ENCODE measurements at places on chromosomes 7 and 10.

DNA sequence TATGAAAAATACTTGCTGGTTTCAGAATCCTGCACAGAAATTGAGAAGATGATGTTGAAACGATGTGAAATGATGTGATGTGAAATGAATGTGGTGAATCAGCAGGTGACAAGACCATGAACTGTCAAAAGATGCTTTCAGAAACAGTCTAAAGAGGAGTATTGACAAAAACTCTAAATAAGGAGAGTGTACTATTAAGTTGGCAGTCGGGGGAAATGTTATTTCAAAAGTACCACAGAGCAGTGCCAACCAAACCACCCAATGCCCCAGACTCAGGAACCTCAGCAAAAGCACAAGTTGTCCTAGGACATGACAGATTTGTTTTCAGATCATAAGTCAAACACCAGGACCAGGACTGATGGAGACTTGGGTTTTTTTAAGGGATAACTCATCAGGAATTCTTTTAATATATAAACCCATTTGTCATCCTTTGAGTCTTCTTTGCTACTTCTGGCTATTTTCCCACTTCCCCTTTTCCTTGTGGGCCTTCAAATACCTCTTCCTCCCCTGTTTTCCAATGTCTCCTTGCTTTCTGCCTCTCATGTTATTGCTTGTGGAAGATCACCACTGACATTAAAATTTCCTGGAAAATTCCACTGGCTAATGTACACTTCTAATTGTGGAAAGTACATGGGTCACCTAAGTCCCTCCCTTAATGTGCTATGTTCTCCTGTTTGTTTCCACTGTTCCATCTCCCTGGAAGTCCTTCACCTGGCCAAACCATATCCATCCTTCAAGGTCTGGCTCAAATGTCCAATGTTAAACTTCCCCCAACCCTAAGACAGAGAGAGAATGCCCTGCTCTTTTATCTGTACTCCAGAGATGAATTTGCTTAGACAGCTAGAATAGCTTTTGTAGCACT lies 10.2 kb upstream of the PPP1R3C start:
- no peak for DNase-seq

GRCh38 chr7:138853448-138853847 lies 55.5 kb upstream of the ATP6V0A4 start:
- DNase-seq: no peak

- DNase-seq: peak; percentile 43
Observed at GRCh38 chr7:47576031-47576865, 5.7 kb downstream of the TNS3 start.

DNA sequence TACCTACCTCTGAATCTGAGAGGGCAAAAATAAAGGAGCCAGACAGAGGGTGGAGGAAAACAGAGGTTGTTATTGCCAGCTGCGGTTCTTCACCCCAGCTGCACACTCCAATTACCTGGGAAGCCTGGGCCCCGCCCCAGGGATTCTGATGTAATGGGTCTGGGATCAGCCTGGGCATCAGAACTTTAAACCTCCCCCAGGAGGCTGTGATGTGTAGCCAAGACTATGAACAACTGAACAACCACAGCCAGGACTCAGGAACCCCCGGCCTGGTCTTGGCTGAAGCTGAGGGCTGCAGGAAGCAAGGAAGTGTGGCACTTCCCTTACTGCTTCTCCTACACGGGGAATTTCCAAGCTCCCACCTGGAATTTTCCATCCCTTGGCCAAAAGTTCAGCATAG lies 89.3 kb downstream of the HIP1 start:
- peak; percentile 94 for DNase-seq

- DNase-seq: peak; percentile 47
Observed at GRCh38 chr10:13915710-13916109, 328.9 kb downstream of the PRPF18 start.

GRCh38 chr7:17930546-17930945 lies 9.7 kb downstream of the SNX13 start:
- DNase-seq: no peak

DNA sequence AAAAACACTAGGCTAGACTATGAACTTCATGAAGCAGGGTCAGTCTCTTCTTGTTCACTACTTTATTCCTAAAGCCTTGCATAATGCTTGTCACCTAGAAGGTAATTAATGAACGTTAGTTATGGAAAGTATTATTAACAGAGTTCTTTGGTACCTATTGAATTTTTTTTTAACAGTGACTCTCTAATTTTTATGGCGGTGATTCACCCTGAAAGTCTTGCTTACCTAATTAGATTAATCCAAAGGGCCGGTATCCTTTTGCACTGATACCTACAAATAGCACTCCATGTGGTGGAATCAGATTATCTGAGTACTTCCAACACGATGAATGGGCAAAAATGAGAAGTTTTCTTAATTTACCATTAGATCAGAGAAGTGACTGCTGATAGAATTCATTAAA lies 31.7 kb downstream of the STAM start:
- DNase-seq: no peak

GRCh38 chr7:27154369-27154768 lies 2.0 kb upstream of the HOXA3 start:
- DNase-seq: no peak

DNA sequence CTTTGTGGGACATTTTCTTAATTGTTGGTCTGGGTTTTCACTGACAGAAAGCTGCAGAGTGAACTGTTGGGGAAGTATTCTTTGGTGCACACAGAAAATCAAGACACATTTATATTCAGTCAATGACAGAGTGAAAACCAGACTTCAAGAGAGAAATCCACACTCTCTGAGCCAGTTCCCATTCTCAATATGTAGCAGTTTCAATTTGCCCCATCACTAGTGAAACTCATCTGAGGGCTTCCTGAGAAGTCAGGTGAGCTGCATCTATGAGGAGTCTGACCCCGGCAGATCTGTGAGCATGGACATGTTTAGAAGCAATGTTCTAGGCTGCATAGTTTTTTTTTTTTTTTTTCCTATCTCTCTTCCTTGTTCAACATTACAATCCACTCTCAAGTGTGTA lies 163.7 kb upstream of the AHR start:
- no peak for DNase-seq

DNA sequence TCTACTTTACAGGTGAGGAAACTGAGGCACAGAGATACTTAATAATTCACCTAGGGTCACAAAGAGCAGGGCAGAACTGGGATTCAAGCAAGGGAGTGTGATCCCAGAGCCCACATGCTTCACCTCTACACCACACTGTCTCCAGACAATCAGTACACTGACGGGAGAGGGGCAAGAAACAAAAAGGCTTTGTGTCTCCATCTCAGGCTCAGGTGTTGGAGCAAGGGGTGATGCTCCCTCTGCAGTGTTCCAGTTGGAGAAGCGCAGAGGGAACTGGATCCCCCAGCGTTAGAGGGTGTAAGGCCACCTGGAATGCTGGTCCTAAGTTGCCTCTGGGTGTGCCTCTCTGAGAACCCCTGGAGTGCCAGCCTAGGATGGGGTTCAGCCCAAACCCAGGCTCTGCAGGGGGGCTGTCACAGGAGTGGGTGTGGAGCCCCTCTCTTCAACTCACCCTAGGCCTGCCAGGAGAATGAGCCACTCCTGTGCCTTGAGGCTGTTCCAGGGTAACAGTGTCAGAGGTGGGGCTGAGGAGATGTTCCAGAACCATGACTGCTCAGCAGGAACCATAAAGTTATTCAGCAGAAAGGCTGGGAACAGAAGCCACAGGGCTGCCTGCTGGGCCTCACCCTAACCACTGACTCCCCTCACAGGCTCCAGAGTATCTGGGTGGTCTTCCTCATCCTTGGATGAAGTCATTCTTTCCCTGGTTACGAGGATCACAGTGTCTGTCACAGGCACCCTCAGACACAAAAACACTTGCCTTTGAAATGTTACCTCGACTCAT lies 5.5 kb downstream of the RBP4 start:
- no peak for DNase-seq

- DNase-seq: no peak
Observed at GRCh38 chr10:24898501-24898900, 53.9 kb downstream of the PRTFDC1 start.

GRCh38 chr10:1650542-1651269 lies 86.6 kb downstream of the ADARB2 start:
- DNase-seq: no peak

GRCh38 chr7:130154501-130155317 lies 50.5 kb downstream of the TMEM209 start:
- DNase-seq: peak; percentile 99

- no peak for DNase-seq
Observed at GRCh38 chr7:158824028-158824427, 5.3 kb downstream of the ESYT2 start.

DNA sequence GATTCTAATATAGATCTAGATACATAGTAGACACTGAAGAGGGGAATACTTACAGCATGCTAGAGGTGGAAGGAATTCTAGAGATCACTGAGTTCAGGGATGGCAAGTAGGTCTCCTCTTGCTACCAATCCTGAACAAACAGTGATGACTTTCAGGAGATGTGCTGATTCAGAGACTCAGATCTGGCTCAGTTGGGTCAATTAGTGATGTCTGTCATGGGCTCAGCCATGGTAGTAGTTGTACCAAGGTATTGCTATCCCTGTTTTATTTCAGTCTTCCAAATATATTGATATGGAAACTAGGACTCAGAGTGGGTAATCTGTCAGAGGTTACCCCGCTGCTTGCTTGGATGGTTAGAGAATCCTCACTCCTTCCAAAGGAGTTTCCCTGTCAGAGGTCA lies 38.5 kb downstream of the UNC5B start:
- DNase-seq: no peak

DNA sequence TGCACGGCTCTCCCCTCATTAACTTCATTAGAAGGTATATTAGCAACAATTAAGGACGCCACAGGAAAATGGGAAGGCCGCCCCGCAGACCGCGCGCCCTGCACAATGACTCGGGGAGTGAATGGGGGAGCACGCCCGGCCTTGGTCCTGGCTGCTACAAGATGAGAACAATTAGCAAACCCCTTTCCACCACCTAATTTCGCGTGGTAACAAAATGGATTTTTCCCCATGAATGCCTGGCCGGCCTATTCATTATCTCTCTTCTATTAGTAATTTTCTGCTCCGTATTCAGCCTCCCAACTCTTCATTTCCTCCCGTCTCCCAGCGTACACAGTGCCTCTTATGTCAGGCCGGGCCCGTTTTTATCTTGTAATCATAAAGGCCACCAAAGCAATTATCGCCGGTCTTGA lies 346.9 kb downstream of the DNAJB6 start:
- no peak for DNase-seq

- DNase-seq: peak; percentile 82
Observed at GRCh38 chr7:127943541-127944521, 87.4 kb downstream of the LRRC4 start.

DNA sequence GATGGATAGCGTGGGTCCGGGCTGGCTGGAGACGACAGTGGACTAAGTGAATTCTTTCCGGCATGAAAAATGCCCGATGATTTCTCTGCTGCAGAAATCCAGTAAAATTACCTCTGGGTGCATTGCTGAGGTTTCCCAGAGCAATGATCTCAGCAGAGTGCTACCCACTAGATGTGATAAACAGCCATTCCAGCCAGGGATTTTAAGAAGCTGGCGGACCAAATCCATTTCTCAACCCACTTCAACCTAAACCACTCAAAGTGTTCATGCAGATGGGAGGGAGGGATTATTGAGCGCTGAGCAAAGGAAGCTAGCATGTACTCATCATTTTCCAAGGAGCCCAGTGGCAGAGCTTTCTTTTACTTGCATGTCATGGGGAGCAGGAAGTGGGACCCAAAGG lies 116.7 kb downstream of the PRKCQ start:
- no peak for DNase-seq

DNA sequence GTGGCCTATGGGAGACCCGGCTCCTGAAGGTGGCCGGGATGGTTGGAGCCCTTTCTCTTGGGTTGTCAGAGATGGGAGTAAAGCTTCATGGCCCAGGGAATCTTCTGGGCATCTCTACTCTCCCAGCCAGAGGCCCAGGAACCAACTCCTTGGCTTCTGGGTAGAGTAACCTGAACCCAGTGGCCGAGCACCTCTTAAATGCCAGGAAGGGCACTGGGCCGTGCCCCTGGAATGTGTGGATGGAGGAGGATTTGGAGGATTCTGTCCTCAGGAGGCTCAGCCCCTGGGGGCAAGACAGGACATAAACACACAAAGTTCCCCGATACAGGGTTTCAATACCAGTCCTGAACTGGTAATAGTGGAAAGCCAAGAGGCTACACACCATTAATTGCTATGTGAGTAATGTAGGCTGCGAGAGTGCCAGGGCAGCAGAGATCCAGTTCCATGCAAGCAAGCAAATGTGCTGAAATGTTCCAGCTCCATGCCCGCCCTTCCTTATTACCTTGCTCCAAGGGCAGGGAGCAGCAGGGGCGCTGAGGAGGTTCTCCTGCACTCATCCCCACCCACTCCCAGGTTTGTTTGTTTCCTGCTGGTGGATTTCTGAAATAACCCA lies 1.2 kb downstream of the PALD1 start:
- DNase-seq: no peak

DNA sequence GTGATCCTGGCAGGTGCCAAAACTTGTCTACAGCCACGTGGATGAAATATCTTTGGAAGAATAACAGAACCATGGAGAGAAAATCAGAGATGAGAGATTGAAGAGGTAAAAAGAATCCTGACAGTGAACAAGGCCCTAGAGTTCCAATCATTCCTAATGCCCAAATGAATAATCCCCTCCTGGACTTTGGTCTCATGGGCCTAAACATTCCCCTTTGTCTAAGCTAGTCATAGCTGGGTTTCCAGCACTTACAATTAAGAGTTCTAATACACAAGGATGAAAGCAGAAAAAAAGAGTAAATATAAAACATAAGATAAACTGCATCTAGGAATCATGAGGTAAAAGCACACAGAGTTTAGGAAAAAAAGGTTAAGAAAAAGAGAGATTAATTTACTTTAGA lies 40.2 kb downstream of the ARHGAP12 start:
- DNase-seq: no peak

DNA sequence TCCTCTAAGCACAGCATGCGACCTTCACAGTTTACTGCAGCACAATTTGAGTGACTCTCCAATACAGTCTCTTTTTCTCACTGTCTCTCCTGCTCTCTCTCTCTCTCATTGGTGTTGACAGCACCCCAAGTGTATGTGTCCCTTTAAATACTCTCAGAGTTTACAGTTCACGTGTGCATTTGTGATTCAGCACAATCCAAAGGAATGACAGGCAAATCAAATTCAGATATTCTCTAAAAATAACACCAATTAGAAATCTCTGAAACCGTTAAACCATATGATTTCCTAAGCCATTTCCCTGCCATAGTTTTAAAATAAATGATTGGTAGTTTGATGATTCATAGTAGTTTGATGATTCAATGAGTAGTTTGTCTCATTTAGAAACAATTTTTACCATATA lies 104.0 kb upstream of the GAD2 start:
- DNase-seq: no peak

GRCh38 chr10:121511943-121512342 lies 86.3 kb downstream of the FGFR2 start:
- DNase-seq: no peak
